ENCODE measurements at places on chromosomes 12 and 14.

DNA sequence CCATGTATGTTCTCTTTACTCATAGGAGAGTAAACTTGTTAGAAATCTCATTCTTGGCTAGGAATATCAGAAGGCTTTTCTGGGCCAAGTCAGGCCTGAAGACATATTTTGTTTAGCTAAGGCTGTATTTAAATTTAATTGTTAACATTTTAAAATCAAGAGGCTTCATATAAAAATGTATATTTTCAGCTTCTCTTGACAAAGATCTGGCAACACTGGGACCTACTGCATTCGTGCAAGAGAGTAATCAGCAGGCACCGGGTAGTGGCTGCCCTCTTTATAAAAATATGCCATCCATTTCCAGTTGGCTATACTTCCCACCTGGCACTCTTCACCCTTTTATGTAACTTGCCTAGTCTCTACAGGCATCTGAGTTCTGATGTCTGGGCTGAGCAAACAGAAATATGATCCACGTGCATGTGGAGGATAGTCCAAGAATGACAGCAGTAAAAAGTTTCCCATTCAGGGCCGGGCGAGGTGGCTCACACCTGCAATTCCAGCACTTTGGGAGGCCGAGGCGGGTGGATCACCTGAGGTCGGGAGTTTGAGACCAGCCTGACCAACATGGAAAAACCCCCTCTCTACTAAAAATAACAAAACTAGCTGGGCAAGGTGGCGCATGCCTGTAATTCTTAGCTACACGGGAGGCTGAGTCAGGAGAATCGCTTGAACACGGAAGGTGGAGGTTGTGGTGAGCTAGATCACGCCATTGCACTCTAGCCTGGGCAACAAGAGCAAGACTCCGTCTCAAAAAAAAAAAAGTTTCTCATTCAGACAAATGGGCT, 2.0 kb upstream of the SOS2 start:
- DNase-seq, result no peak

GRCh38 chr12:66066137-66066928, 64.2 kb downstream of the LLPH start:
- DNase-seq, result peak; percentile 90

DNA sequence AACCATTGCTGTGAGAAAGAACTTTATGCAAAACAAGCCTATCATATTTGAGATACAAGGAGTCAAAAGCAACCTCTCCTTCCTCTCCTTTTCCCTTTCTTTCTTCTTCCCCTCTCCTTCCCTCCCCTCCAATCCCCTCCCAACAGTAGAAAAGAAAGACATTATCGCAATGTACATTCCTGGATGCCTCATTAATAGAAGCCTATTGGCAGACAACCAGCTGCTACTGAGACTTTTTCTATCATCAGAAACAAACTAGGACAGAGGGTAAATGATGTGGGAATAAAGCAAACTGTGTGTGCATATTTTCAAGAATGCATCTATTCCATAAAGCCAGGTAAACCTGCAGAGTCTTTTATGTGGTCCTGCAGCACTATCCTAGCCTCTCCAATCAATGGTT, 237.2 kb downstream of the ITPR2 start:
- DNase-seq, result no peak

GRCh38 chr14:105588236-105588860, 62.0 kb downstream of the TMEM121 start:
- no peak for DNase-seq

GRCh38 chr12:111406474-111407376, 1.0 kb downstream of the SH2B3 start:
- no peak for DNase-seq

DNA sequence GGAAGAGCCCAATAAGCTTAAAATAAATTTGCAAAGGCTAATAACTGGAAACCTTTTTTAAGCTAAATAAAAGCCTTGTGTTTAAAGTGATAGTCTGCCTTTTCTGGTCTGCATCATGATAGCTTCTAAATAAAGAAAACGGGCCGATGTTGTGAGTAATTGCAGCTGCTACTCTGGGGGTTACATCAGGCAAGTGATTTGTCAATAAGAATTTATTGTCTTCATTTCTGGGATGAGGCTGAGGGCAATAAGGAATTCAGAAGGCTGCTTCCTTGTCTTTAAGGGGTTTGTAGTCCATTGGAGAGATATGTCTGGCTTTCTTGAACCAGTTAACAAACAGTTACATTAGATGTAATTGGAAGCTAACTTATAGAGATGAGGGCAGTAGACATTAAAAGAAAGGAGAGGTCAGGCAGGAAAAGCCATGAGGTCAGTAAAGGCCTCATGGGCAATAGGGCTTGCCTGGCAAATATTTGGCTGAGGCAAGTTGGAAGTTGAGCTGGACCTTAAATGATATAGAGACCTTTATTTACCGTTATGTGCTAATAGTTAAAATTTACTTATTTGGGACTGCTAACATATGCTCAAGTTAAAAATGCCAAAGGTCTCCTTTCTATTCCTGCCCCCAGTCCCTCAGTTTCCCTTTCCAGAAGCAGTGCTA, 85.0 kb downstream of the CRADD start:
- DNase-seq, result no peak

DNA sequence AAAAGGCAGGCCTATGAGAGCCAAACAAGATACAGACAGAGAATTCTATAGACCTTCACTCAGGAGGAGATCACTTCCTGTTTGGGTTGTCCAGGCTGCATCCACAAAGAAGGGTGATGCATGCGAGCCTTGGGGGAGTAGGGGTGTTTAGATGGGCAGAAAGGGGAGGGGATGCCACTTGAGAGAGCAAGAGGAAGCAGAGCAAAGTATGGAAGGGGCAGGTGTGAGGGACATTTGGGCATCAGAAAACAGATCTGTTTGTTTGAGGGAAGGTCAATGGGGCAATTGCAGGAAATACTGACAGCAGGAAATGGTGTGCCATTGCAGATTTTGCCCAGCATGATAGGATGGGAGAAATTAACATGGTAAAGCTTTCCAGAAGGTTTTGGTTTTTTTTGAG, 146.4 kb upstream of the FOXN3 start:
- no peak for DNase-seq

GRCh38 chr12:108305520-108305919, 33.6 kb downstream of the CMKLR1 start:
- DNase-seq, result peak; percentile 60

DNA sequence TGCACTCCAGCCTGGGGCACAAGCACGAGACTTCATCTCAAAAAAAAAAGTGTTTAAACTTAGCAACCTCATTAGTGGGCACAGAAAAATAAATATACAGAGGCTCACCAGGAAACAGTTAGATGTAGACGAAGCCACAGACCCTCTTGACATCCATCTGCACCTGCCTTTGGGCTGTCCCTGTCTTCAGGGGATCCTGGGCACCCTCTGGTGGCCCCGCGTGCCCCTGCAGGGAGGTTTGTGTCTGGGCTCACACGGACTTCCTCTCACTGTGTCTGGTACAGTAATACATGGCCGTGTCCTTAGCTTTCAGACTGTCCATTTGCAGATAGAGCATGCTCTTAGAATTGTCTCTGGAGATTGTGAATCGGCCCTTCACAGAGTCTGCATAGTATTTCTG, 916.5 kb downstream of the TMEM121 start:
- no peak for DNase-seq

DNA sequence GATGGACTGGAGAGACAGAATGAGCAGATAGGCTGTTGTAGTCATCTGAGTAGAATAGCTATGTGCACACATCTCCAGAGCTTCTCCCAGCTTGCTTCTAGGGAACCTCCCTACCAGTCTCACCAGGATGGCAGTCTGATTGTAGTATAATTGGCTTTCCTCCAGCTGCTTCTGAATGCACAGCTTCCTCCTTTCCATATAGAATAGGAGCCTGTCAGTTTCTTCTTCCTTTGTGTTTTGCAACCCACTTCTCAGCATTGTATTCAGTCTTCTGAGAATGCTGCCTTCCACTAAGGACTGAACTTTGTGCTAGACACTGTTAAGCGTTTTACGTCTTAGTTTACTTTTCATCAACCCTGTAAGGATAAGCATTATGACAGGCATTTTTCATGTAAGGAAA, 2.2 kb upstream of the CSAD start:
- DNase-seq, result no peak

- no peak for DNase-seq
These were observed 98.5 kb upstream of the TMPO start for GRCh38 chr12:98416845-98417244.

- DNase-seq, result no peak
These were observed 26.9 kb downstream of the CLEC6A start for GRCh38 chr12:8482571-8483061.

DNA sequence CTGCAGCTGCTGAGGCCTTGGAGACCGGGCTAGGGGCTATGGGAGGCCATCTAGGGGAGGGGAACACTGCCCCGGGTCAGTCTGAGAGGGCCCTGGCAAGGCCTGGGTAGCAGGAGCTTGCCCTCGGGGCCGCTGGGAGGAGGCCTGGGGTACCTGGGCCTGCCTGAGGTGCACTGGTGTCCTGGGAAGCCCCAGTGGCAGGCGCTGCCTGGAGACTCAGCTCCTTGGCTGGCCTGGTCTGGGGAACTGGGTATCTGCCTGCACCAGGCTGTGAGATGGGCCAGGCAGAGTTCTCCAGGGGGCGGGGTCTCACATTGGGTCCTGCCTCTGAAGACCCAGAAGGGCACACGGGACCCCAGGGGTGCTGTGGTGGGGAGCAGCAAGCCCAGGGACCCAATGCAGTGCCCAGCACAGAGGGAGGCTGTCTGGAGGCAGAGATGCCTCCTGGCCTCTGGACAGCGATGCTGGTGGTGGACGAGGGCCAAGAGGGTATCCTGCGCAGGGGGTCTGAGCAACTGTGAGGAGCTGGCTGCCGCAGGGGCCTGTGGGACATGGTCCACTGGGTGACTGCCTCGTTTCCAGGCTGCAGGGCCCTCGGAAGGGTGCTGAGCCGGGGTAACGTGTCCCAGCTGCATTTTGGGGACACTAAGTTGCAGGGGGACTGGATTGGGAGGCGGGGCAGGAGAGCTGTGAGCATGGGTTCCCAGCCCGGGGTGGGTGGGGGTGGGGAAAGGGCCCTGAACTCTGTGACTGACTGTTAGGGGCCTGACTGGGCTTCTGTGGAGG, 7.4 kb upstream of the MTA1 start:
- DNase-seq, result no peak

DNA sequence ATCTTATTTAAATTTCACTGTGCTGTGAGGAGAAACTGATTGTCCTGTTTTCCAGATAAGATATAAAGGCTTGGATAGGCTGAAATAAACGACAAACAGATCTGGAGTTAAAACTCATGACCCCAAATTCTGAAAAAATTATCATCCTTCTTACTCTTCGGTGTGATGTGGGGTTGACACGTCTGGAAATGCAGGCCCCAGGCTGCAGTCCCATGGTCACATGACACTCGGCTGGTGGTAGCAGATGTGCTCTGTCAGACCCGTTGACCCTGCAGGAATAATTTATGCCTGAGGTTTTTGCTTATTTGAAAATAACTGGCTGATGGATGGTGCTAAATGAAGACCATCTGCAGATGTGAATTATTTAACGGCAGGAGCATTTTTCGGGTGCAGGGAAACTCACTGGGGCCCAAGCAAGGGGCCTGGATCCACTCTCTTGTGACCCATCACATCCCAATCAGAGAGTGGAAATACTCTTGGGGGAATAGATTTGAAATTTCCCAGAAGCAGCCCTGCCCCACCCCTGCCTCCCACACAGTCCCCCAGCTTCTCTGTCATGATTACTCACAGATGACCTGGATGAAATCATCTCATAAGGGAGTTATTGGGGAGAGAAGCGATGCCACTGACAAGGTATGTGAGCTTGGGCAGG, 47.7 kb upstream of the CMKLR1 start:
- DNase-seq, result no peak

GRCh38 chr14:39023939-39024871, 78.8 kb downstream of the SEC23A start:
- no peak for DNase-seq

GRCh38 chr14:65251213-65251612, 148.9 kb upstream of the MAX start:
- DNase-seq, result peak; percentile 84

GRCh38 chr12:47767216-47767724, 5.8 kb upstream of the SLC48A1 start:
- no peak for DNase-seq

DNA sequence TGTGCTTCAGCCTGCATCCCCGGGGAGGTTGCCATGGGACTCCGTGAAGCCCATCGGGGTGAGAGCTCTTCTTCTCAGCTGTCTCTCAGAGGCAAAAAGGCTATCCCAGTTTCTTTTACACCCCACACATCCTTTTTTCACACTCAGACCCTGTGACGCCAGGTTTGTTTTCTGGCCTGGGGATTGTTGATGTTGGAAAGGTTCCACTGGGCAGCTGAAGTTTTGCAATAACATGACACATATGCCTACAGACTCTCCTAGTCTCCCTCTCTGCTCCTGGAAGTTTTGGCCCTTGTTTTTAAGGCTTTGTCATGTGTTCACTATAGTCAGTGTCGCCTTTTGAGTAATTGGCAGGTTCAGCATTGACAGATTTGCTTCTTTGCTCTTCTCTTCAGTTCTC, 118.6 kb downstream of the SMOC1 start:
- peak; percentile 89 for DNase-seq

DNA sequence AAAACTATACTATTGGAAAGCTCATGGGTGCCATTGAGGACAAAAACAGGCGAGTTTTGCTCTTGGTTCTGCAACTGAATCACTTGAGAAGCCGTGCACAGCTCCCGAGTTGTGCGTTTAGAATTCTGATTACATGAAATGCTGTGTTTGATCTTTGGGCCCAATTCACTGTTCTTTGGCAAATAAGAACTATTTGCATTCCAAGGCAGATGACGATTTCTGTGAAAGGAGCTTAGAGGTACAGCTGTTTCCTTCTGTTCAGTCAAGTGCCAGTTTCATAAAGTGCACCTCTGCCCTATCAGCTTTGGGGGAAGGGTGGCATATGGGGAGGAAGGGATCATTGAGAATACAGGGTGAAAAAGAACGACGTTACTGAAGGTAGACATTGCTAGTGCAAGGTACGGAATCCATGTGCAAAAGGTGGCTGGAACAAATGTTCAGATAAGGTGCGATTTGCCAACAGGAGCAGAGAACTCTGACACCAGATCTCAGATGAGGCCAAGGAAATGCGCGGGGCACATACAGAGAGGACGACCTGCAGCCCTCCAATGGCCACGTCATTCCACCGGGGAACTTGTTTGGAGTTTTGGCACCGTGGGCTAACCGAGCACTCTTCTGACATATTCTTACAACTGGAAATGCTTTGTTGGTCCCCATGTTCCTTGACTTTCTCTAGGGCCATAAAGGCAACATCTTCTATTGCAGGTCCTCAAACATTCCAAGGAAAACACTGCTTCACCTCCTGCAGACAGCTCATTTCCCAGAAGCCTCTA, 30.1 kb downstream of the TCHP start:
- no peak for DNase-seq

DNA sequence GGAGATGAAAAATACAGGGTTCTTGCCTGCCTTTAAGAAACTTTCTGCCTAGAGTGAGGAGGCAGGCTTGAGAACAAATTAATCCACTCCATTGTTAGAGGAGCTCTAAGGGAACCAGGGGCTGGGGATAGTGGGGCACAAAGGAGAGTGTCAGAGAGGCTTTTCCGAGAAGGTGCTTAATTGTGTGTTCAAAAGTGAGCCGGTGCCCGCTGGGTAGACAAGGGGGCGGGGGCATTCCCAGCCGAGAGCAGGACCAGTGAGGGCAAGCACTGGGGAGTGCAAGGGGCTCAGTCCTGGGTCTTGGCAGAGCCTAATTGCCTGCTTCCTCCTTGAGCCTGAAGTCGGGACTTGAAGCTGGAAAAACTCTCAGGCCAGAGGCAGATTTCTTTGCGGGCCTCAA, 377.4 kb downstream of the ETNK1 start:
- DNase-seq, result no peak
